Stimulated activated CD4-positive, alpha-beta T cell treated with anti-CD3 and anti-CD28 coated beads, Interleukin-1b, Interleukin-23, amount 100 ng/mL, for 48 hours (primary cell): ENCODE measurements at places on chromosomes 2 and 18.
A peak's percentile ranks its signal among the peaks of the same experiment; 100 is the strongest.

- DNase-seq: no peak
These were observed 177.5 kb downstream of the INO80D start for GRCh38 chr2:205908212-205909183.

- DNase-seq: no peak
These were observed 1.4 kb upstream of the LAPTM4A start for GRCh38 chr2:20052861-20053281.

DNA sequence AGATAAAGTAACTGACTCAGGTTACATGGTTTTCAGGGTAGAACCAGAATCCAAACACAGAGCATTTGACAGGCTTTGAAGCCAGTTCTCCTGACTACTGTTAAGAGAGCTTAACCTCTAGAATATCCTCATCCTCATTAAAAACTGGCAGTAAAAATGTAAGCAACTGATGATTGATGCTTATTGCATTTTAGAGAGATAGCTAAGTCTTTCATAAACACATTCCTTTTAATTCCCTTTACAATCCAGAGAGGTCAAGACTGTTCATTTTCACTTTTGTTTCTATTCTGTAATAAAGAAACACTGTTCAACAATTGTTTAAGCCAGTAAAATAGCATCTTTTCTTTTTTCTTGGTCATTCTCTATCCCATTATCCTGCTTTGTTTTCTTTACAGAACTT is 53.9 kb upstream of the RAB27B start:
- no peak for DNase-seq

DNA sequence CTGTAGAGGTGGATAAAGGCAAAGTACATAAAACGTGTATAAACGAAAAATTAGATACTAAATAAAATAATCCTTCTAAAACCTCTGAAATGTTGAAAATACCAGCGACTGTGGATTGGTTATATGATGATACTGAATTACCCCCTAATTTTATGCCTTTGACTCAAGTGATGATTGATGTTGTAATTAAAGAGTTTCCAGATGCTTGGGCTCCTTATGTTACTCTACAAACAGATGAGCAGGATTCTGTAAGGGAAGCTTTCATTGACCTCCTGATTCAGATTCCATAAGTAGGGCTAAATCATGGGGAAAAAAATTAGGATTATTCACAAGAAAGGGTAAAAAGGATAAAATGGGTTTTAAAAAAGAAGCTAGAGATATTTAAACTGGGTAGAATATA is 418.2 kb upstream of the SLC39A10 start:
- no peak for DNase-seq

GRCh38 chr2:128304715-128305554 is 13.7 kb downstream of the HS6ST1 start:
- DNase-seq: no peak

DNA sequence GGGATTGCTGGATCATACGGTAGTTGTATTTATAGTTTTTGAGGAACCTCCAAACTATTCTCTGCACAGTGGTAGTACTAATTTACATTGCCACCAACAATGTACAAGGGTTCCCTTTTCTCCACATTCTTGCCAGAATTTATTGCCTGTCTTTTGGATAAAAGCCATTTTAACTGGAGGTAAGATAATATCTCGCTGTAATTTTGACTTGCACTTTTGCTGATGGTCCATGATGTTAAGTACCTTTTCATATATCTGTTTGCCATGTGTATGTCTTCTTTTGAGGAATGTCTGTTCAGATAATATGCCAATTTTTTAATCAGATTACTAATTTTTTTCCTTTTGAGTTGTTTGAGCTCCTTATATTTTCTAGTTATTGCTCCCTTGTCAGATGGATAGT is 158.8 kb downstream of the CCDC102B start:
- no peak for DNase-seq

DNA sequence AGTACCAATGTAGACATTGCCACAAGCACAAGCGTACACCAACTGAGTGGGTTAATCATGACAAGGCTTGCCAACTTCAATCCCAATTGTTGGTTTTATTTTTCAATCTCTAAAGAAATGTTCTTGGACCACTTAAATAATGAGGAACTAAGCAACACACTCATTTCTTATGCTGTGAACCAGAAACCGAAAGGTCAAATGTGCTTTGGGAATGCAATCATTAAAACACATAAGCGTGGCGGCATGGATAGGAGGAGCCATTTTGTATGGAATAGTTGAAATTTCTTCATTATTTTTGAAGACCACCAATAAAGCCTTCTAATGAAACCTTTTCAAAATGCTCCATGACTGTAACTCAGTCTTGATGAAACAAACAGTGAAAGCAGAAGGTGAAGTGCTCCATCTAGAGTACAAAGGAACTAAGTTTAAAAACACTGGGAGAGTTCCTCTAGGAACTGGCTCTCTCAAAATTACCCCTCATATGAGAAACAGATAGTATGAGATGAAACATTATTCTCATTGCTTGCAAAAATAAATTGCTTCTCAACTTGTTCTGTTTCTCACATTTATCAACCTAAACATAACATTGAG is 113.2 kb upstream of the CHST9 start:
- DNase-seq: no peak

DNA sequence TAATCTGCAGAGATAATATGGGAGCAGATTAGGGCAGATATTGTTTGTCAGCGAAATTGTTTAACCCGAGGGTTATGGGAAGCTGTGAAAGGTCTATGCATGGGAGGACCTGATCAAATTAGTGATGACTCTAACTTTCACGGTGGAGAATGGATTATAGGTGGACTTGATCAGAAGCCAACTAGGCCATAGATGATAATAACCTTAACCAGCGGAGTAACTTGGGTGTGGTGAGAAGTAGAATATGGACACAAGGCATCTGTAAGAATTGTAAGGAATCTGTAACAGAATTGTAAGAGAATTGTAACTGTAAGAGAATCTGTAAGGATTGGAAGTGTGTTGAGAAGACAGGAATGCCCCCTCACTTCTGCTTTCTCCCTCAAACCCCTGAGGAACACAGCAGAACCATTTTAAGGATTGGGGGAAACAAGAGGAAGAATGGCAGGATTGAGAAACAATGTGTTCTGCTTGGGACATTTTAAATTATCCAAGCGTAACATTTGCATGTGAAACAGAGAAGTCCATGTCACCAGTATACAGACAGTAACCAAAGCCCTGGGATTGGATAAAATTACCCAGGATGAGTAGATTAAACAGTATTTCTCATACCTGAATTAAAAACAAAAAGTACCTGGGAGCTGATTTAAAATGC is 14.9 kb upstream of the SLC39A10 start:
- DNase-seq: no peak

DNA sequence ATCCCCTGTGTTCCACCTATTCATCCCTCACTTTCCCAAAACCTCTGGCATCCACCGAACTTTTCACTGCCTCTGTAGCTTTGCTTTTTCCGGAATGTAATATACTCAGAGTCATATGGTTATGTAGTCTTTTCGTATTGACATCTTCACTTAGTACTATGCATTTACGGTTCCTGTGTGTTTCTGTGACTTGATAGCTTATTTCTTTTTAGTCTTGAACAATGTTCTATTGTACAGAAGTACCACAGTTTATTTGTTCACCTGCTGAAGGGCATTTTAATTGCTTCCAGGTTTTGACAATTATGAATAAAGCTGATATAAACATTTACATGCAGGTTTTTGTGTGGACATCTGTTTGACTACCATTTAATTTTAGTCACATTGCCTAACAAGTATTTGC is 154.7 kb upstream of the DOK6 start:
- no peak for DNase-seq

GRCh38 chr2:173513107-173513727 is 158.5 kb downstream of the CDCA7 start:
- DNase-seq: no peak

GRCh38 chr2:170113168-170113894 is 64.6 kb upstream of the MYO3B start:
- no peak for DNase-seq

- no peak for DNase-seq
These were observed 18.6 kb downstream of the PRKD3 start for GRCh38 chr2:37306024-37306423.

GRCh38 chr2:227164763-227165291 is 403 bp downstream of the COL4A3 start:
- DNase-seq: peak; percentile 26

- DNase-seq: no peak
These were observed 69.3 kb downstream of the NCKAP5 start for GRCh38 chr2:133498662-133499585.

GRCh38 chr2:197852108-197852507 is 47.7 kb downstream of the PLCL1 start:
- no peak for DNase-seq

GRCh38 chr2:235008584-235009044 is 56.8 kb downstream of the SH3BP4 start:
- DNase-seq: no peak

DNA sequence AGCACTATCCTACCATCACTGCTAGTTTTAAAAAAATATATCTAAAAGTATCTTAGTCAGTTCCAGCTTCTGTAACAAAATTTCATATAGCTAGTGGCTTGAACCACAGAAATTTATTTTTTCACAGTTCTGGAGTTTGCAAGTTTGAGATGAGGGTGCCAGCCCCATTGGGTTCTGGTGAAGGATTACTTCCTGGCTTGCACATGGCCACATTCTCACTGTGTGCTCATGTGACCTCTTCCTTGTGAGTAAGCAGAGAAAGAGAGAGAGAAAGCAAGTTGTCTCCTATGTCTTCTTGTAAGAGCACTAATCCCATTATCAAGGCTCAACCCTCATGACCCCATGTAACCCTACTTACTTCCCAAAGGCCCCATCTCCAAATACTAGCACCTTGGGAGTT is 158.9 kb downstream of the DOK6 start:
- DNase-seq: no peak

GRCh38 chr2:11315074-11315705 is 29.2 kb downstream of the ROCK2 start:
- DNase-seq: no peak
